ENCODE measurements at places on chromosomes 5 and 9.
A peak's percentile ranks its signal among the peaks of the same experiment; 100 is the strongest.

DNA sequence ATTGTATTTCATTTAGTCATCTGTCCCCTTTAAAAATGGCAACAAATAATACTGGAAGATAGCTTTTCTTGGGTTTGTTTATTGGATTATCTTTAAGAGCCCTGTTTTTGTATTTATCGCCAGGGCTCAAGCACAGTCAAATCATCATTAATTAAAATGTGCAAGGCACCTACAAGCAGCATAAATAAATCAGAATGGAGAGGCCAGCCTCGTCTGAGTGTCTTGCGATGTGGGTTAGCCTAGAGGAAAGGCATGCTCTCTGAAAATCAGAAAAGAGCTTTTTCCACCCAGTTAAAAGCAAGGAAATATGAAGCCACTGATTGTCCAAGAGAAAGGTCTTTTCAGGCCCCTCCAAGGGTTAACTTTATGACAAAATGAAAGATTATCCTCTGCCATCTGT, 31.8 kb downstream of the ZFAND5 start:
- no peak for DNase-seq

DNA sequence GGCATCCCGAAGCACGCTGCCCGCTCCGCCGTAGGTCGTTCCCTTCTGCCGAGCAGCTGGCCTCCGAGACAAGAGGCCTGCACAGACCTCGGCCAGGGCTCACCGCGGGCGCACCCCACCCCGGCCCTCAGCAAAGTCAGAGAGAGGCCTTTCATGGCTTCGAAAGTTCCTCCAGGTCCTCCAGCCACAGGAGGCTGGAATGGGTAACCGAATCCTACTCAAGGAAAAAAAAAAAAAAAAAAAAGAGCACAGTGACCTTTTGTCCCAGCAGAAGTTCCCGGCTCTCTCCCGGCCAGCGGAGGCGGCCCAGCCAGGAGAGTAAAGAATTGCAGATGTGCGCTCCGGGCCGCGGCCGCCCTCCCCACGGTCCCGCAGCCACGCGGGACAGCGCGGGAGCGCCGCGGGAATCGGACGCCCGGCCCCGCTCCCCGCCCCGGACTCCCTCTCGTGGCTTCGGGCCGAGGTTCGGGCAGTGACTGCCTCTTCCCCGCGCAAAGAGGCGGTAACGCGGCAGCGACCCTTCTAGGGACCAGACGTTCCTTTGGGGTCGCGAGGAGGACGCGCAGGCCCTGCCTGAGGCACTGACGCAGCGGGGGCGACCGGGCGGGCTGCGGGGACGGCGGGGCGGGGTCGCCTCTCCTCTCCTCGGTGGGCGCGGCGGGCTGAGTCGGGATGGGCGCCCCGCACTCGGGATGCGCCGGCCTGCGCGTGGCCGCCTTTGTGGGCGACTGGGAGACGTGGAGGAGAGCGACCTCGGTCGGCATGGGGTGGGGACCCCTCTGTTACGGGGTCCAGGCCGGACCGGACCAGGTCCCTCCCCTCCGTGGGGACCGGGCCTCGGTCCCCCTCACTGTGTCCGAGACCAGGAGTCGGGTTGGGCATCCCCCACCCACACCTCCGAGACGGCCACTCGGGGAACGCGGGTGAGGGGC, 754 bp downstream of the GFPT2 start:
- peak; percentile 77 for DNase-seq

DNA sequence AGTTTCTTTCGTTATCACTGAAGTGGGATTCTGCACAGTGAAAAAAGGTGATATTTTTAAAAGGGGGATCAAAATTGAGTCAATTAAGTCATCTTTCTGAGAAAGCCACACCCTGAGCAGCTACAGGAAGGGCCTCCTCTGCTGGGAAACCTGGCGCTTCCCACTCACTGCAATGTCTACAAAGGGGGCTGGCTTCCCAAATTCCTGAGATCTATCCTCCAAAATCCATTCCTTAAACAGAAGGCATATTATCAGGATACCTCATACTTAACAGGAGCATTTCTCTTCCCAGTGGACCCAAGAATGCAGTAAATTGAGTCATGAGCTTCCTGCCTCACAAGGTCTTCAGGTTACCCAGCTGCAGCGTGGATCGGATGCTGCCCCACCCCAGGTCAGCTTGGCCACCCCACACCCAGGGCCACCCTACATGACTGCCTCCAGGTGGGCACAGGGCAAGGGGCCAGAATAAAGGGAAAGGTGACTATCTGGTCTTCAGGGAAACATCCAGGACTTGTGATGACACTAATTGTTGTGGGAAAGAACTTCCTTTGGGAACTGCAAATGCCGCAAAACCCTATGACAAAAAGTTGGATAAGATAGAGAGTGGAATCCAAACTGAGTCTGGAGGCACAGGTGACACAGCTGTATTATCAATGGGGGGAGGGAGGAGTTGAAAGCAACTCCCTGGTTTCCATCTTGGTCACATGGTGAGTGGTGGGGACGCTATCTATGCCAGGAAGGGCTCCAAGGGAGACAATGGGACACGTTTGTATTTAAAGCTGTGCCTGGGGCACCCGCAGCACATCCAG, 42.3 kb downstream of the ROR2 start:
- DNase-seq = no peak

DNA sequence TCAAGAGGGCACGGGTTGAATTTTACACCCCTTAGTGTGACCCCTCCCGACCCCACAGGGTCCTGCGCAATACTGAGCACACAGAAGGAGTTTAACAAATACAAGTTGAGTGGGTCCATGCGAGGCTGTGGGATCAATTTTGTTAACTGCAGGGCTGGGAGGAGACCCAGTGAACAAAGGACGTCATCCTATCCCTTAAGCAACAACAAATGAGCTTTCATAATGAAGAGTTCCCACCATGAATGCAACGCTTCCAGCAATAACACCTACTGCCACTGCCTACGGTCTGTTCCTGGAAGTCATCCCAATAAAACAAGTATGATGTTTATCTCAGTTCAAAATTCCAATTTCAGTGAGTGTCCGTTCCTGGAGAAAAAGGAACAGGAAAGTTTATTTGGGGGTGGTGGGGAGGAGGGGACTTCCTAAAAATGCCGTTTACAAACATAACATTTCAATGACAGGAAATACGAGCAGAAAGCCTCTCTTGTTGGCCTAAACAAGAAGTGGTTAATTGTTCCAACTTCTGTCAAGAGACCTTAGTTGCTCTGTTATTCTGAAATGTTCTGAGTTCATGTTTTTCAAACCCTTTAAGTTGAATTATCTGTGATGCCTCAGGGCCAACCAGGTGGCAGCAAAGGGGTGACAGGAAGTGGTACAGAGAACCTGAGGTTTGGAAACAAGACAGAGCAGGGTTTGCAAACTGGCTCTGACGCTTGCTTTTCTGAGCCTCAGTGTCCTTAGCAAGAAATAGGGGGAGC, 65.8 kb upstream of the PLPP6 start:
- no peak for DNase-seq

DNA sequence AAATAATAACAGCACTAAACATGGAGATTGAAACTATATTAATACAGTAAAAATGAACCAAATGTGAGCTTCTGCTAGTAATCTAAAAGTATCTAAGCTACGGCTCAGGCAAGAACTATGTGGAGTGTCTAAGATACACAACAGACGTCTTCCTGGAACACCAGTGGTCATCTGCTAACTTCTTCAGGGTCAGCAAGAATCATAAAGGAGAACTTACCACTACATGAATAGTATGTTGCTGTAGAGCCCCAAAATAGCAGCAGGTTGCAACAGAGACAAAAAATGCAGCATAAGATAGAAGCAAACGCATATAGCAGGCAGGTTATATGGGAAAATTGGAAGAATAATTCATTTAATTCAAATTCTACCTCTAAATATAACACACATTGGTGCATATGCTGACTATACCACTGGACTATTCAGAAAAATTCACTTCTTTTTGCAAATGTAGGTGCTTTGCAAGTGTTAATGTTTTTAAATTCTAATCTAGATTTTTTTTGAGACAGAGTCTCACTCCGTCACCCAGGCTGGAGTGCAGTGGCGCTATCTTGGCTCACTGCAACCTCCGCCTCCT, 27.1 kb downstream of the DCTN4 start:
- DNase-seq = no peak

All from fibroblast of gingiva (primary cell).